Left hindlimb (tissue), 1 donor: ENCODE measurements at places on chromosomes 4 and X.

DNA sequence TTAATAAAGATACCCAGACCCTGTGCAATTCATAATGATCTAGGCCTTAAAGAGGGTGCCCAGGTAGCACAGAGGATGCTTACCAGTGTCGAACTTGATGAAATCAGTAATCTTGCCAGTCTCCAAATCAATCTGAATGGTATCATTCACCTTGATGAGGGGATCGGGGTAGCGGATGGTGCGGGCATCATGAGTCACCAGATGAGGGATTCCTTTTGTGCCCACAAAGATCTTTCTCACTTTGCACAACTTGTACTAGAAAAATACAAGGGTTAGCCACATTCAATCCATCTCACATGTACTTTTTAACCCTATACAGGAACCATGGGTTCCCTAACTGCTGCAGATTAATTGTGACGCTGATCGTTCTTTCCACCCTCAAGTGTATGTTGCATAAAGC lies 3.3 kb downstream of the RPS4X start:
- no peak for DNase-seq

DNA sequence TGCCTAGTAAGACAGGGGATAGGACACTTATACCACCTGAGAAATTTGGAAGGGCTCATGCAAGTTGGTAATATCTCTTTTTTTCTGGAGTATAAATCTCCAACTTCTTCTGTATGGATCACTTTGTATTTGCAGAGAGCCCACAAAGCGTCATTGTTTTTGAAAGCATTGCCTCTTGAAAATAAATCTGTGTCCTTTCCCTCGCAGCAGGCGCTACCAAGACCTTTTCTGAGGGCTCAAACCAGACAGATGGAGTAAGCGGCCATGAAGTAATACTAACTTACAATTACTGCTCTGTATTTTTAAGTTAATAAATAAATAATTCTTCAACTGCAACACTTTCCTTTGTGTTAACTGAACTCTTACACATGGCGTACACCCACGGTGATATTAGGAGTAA lies 56.0 kb upstream of the FBXW7 start:
- DNase-seq = no peak

GRCh38 chr4:100895556-100896197 lies 377.9 kb upstream of the EMCN start:
- DNase-seq = no peak

DNA sequence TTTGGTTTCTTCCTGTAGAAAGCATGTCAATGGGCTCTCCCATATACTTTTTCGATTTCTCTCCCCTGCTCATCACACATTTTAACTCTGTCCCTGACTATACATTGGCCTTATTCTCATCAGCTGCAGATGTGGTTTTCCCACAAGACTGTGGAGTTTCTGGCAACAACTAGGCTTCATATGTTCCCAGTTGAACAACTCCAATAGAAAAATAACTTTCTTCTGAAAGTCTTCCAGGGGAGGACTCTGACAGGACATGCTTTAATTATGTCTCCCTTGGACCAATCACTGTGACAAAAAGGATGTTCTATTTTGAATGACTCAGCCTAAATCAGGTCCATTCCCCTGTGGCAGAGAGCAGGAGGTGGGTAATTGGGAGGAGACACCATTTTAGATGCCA lies 28.1 kb downstream of the SPANXC start:
- DNase-seq = no peak

GRCh38 chr4:122212880-122213279 lies 60.7 kb downstream of the BLTP1 start:
- no peak for DNase-seq

- no peak for DNase-seq
Observed at GRCh38 chr4:78770091-78770642, 6.0 kb upstream of the BMP2K start.

DNA sequence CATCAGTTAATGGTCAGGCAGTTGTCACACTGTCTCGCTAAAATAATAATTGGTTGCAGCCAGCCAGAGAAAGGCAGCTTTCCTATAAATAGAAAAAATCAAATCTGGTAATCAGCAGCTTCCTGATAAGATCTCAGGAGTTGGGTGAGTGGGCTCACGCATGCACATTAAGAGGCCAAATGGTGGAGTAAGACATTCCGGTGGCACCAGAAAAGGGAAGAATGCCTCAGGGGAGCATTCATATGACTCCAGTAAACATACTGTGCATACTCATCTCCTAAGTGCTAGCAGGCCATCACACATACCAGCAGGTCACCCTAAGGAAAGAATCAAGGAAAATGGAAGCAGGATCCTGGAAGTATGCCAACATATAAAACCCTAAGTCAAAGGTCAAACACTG lies 40.1 kb downstream of the UGT2B15 start:
- DNase-seq = no peak

- DNase-seq = no peak
Observed at GRCh38 chrX:36431819-36432218, 512.3 kb downstream of the CFAP47 start.

DNA sequence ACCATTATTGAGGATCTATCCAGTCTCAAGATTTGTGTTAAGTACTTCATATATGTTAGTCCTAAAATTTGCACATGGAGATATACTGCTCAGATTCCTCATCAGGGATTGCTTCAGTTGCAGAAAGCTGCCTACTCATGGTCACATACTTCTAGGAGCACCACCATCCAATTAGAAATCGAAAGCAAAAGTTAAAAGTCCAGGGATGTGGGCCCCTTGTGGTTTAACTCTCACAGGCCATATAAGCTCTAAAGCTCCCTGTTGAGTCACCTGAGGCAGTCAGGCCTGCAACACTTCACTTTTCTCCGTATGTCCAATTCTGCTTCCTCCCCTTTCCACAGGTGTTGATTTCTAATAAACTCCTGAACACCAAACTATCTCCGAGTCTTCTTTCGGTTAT lies 84.2 kb downstream of the CNOT6L start:
- no peak for DNase-seq

DNA sequence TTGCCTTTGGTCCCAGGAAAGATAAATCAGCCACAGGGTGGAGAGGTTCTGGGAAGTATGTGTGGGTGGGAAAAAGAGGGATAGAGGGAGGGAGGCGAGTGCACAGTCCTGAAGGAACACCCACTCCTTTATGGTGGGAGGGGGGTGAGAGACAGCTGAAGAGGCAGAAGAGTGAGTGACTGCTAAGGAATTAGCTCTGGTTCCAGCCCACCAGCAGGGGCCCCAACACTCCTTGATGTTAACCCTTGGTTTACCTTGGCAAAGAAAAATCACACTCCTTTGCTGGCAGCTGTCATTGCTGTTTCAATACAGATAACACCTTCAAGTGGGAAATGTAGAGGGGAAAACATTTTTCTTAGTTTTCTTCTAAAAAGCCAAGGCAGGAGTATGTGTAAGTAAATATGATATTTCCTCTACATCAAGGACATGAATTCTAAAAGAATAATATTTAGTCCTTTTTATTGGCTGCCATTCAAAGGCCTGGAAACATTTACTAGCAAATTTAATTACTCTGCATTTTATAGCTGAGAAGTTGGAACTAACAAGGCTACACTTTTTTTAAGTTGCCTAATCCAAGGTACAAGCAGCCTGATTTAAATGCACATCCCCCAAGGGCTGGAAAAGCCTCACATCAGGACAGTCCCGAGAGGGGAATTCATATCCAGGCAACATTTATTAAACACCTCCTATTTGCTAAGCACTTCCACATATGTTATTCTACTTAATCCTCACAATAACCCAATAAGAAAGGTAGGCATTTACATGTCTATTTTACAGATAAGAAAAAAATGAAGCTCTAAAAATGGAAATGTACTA lies 81.7 kb downstream of the HS6ST2 start:
- peak; percentile 37 for DNase-seq

DNA sequence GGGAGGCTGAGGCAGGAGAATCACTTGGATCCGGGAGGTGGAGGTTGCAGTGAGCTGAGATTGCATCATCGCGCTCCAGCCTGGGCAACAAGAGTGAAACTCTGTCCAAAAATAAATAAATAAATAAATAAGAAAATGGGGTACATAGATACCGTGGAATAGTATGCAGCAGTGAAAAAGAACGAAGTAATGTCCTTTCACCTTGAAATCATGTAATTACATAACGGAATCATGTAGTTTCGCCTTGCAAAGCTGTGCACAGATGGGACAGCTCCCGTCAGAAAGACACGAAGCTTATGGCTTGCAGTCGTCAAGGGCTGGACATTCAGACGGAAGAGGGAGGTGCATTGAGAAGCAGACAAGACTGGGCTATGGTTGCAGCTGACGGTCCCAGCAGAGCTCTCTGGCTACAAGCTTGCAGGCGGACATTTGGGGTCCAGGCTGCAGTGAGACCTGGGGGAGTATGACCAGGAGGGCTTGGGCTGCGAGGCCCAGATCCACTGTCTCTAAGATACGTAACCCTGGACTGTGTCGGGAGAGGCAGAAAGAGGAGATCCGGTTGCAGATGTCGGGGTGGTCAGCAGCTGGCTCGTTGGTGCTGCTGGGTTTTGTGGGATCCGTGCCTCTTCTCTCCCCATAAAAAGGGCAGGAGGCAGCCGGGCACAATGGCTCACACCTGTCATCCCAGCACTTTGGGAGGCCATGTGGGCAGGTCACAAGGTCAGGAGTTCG lies 6.2 kb upstream of the P2RY8 start:
- DNase-seq = no peak

DNA sequence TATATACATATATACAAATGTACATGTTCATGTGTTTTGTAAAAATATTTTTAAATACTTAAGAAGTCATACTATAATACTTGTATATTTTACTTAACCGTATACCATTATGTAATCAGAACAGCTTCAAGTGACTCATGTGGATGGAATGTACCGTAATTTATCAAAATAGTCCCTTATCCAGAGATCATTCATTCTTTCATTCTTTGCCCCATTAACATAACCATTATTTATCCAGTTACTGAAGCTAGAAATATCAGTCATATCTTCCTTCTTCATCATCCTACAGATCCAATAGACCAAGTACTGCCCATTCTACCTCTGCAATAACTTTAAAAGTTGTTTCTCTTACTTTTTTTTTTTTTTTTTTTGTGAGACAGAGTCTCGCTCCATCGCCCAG lies 164.2 kb downstream of the MAB21L2 start:
- no peak for DNase-seq

GRCh38 chr4:174213731-174214100 lies 69.8 kb downstream of the FBXO8 start:
- peak; percentile 52 for DNase-seq

DNA sequence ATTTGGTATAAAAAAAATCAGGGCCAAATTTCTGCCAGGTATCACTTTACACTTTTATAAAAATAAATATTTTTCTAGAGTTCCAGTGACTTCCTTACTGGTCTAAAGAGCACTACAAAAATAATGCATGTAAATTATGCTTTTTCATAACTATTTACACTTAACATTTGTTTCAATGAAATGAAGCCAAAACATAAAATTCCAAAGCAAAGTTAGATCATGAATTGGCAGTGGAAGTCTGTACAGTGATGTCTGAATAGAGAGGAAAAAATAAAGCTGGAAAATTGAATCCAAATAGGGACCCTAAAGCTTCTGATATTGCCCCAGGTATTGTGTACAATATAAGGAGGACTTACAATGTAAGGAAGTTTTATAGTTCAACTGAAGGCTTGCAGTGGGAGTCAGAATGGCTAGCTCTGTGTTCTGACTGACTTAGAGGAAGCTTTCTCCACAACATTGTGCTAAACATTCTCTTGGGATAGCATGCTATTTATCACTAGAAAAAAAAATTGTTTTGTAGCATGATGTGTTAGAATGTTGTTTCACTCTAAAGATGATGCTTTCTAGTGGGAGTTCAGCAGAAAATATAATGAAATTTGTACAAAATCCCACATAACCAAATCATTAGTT lies 288.2 kb upstream of the UGT8 start:
- no peak for DNase-seq

DNA sequence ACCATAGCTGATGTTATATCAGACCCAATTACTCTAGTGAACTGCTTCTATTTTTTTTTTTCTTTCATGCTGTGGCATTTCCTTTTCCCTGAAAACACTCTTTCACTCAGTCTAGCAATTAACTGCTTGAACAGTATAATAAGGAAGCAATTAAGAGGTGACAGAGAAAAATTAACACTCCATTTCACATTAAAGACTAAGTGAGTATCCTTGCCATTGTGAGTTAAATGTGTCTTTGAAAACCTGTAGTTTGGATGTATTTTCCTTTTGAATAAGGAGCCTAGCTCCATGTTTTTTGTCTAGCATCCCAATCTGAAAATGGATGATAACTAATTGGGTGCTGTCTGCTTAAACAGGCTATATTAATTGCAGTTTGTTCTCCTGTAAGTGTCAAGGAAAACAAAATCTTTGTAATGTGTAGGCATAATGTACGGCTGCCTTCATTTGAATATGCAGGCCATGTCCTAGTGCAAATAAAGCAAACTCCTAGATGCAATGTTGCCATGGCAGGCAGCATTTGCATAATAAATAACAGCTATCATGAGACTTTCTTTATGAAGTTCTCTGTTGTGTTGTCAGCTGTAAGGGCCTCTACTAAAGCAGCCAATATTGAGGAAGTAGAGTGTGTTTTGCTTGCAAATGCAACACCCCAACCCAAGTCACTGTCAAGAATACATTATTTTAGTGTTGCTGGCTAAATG lies 416.7 kb downstream of the ZIC3 start:
- no peak for DNase-seq
